ENCODE measurements at places on chromosomes 1 and 21. TPM values are rescaled to one million over a fixed set of nuclear protein-coding genes. Genes with fewer than 3 reads are reported as not detected.

DNA sequence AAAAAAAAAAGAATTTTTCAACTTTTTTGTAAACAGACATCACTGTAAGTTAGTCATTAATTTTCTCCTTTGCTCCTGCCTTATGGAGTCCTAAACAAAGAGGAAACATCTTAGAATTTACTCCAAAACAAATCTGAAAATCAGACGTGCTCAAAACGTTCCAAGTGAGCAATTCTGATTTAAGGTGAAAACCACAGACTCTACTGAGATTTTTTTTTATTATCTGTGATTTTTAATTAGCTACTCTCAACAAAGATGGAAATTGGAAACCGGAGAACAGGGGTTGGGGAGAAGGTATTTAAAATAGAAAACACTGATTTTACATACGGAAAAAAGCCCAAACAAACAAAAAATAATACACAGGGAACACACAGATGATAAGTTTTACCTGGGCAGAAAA, 7.8 kb upstream of the CTSK start:
- H3K27ac ChIP-seq, result no peak overlapping the region
- H3K4me1 ChIP-seq, result no peaks in the 10 kb centered on the region
- H3K4me3 ChIP-seq, result no peak overlapping the region
- peaks cover 19% of the 10 kb centered on the region for H3K36me3 ChIP-seq
- DNase-seq, result no peak

DNA sequence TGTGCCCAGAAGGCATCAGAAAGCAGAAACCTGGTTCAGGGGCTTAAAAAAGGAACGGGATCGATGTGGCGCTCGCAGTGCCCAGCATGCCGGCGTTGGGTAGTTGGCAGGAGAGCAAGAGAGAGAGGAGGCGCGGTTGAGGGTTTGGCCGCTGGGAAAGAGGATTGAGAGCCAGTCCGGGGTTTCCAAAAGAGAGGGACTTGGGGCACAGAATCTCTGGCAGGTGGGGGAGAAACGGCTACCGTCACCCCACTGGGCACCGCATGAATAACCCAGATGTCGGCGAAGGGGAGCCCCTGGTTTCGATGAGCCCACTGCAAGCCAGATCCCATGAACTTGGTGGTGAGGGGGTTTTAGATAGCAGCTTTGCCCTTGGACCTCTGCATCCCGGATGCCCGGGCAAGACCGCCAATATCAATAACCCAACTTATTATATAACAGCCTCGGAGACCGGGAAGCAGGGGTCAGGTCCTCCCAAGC, 60.4 kb upstream of the ACOT11 start:
- H3K36me3 ChIP-seq, result no peaks in the 10 kb centered on the region
- H3K4me1 ChIP-seq, result 0 out of 2 replicates have a peak, but pooled peaks cover 3% of the 10 kb centered on the region
- H3K27ac ChIP-seq, result no peak overlapping the region
- H3K27me3 ChIP-seq, result no peaks in the 10 kb centered on the region
- peak overlapping the region; percentile 57 for H3K4me3 ChIP-seq

CD52 gene
- not detected for total RNA-seq

- H3K36me3 ChIP-seq, result peaks cover 26% of the 10 kb centered on the region
- DNase-seq, result no peak
- H3K27me3 ChIP-seq, result no peaks in the 10 kb centered on the region
- H3K4me3 ChIP-seq, result no peak overlapping the region
Observed at GRCh38 chr1:201988601-201989000, 6.2 kb downstream of the RNPEP start.

GRCh38 chr1:3035563-3036446, 14.5 kb downstream of the ACTRT2 start:
- no peak overlapping the region for H3K4me3 ChIP-seq
- no peak overlapping the region for H3K27ac ChIP-seq
- no peak for DNase-seq
- H3K36me3 ChIP-seq, result no peaks in the 10 kb centered on the region
- no peaks in the 10 kb centered on the region for H3K4me1 ChIP-seq

- no peak overlapping the region for H3K27ac ChIP-seq
- H3K4me1 ChIP-seq, result peaks cover 38% of the 10 kb centered on the region
- DNase-seq, result no peak
- no peak overlapping the region for H3K4me3 ChIP-seq
- H3K36me3 ChIP-seq, result no peaks in the 10 kb centered on the region
- H3K27me3 ChIP-seq, result no peaks in the 10 kb centered on the region
Observed at GRCh38 chr1:216560527-216560926, 137.3 kb upstream of the USH2A start.

DNA sequence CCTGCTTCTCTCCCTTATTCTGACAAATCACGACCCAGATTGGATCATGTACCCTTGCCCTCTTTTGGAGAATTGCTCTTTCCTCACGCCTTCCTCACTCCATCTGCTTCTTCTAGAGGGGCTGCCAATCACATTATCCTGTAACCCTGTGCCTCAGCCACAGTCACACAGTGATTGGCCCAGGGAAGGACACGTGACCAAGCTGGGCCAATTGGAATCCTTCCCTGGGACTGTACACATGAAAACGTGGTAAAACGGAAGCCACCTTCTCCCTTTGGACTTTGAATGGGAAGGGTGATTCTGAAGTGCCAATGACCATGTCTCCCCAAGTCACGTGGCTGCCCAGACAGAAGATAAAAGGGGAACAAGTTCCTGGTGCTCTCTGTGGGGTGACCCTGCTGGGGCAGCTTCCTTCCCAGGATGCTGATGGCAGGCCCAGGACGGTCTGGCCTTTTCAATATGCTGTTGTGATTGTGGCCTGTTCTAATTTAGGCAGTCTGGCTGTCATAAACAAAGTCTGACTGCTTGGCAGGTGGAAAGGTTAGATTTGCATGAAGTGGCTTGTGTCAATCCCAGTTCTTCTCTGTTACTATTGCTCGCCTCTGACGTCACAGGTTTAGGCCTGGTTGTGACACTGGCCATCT, 92.9 kb downstream of the UBIAD1 start:
- no peak overlapping the region for H3K4me3 ChIP-seq
- H3K27me3 ChIP-seq, result 0 out of 2 replicates have a peak, but pooled peaks cover 3% of the 10 kb centered on the region

Data from SJCRH30 (cell line).